ENCODE measurements at places on chromosomes 13 and 19. TPM values are rescaled to one million over a fixed set of nuclear protein-coding genes. Genes with fewer than 3 reads are reported as not detected.

COL4A2 gene
- polyA plus RNA-seq = 92.4 TPM

SLITRK6 gene
- 0.30 TPM for polyA plus RNA-seq

ZNF555 gene
- 2.7 TPM for polyA plus RNA-seq

ZNF77 gene
- polyA plus RNA-seq = 2.5 TPM

TOMM40 gene
- polyA plus RNA-seq = 41.3 TPM

LPAR2 gene
- 0.46 TPM for polyA plus RNA-seq

IGLON5 gene
- polyA plus RNA-seq = not detected

DCUN1D2 gene
- 83.9 TPM for polyA plus RNA-seq

LILRB2 gene
- 1.2 TPM for polyA plus RNA-seq

FBXO17 gene
- 2.4 TPM for polyA plus RNA-seq

ZNF90 gene
- polyA plus RNA-seq = 0.57 TPM

ANKRD27 gene
- 14.1 TPM for polyA plus RNA-seq

PSG4 gene
- not detected for polyA plus RNA-seq

DHDH gene
- 0.15 TPM for polyA plus RNA-seq

NLRP4 gene
- not detected for polyA plus RNA-seq

FFAR2 gene
- polyA plus RNA-seq = 0.15 TPM

AZU1 gene
- 0.11 TPM for polyA plus RNA-seq

RFXAP gene
- 2.2 TPM for polyA plus RNA-seq

ERICH4 gene
- polyA plus RNA-seq = not detected

ZNF66 gene
- polyA plus RNA-seq = 0.65 TPM

Measured in heart left ventricle (tissue), 16 donors.